Cardiac muscle cell (in vitro differentiated cells and primary cell): ENCODE measurements at places on chromosomes 12 and 14. TPM values are rescaled to one million over a fixed set of nuclear protein-coding genes. Genes with fewer than 3 reads are reported as not detected.

DNA sequence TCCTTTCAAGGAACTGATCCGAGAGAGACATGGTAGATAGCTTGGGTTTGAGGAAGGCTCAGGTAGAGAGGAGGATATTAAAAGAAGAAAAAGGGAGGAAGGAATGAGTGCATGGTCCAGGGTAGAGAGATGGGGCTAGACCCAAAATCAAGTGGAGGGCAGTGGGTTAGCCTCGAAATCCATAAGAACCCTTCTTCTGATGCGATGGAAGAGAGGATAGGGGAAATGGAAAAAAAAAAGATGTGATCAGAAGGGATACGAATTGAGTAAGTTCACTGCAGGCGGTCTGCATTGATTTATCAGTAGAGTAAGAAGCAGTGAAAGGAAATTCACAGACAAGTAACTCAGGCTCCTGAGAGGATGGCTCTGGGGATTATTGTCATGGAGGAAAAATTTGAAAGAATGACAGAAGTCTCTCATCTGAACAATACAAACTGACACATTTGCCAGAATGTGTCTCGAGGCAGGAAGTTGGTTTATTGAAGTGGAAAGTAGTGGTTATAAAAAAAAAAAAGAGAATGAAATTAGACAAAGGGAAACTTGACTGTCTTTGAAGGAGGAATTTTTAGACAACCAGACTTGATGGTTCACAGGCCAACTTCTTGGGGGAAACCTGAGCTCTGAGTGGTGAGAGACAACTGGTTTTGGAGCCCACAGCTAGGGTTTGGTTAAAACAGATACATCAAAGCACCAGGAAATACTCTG, 10.2 kb downstream of the PPFIBP1 start:
- no peak overlapping the region for H3K4me3 ChIP-seq
- H3K27ac ChIP-seq, result no peak overlapping the region
- peaks cover 15% of the 10 kb centered on the region for H3K4me1 ChIP-seq
- no peaks in the 10 kb centered on the region for H3K36me3 ChIP-seq

Gene IQSEC3
- total RNA-seq, result 0.21 and 2.7 TPM in 2 replicates

Gene TAS2R50
- total RNA-seq, result 1.1 and 1.9 TPM in 2 replicates

Gene LRTM2
- total RNA-seq, result not detected in 2 replicates

DNA sequence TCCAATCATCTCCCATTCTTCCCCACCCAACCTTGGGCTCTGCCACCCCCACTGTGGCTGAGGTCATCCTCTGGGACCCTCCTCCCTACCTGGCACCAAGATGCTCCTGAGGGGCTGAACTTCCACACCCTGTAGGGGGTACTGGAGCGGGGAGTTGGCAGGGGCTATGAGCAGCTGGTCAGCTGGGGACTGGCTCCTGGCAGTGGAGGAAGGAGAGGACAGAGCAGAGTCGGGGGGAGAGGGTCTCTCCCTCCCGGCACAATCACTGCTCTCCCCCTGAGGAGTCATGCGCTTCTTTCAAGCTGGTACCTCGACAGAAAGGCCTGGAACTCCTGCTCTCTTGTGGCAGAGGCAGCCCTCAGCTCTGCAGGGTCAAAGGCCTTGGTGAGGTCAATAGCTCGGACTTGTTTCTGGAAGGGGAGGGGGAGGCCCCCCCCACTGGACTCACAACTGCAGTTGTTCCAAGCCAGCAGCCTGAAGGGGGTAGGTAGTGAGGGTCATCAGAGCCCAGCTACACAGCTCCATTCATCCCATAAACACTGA, 2.0 kb downstream of the B4GALNT1 start:
- peaks cover 100% of the 10 kb centered on the region for H3K27me3 ChIP-seq
- no peaks in the 10 kb centered on the region for H3K36me3 ChIP-seq
- DNase-seq, result no peak
- H3K4me1 ChIP-seq, result no peaks in the 10 kb centered on the region
- H3K27ac ChIP-seq, result no peak overlapping the region

Gene AKAP6
- total RNA-seq, result 21.8 and 23.1 TPM in 2 replicates

DNA sequence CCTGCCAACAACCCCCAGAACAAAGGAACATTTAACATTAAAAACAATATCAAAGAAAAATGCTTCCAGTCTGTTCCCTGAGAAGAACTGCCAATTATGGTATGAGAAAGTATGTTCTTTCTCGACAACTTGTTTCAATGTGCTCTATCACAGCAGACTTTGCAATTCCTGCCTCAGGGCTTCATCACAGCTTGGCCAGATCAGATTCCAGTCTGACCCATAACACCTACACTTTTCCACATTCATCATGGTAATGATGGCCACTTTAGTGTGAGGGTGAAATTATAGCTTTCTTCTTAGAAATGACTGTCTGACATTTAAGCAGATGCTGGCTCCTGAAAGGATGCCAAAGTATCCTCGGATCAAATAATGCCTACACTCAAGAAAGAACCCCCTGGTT, 17.0 kb downstream of the NEK9 start:
- peaks cover 72% of the 10 kb centered on the region for H3K36me3 ChIP-seq
- H3K27me3 ChIP-seq, result no peaks in the 10 kb centered on the region
- no peaks in the 10 kb centered on the region for H3K4me1 ChIP-seq

- H3K27me3 ChIP-seq, result no peaks in the 10 kb centered on the region
- H3K4me1 ChIP-seq, result peaks cover 17% of the 10 kb centered on the region
- no peaks in the 10 kb centered on the region for H3K36me3 ChIP-seq
Observed at GRCh38 chr14:104290756-104291122, 152.4 kb downstream of the KIF26A start.
